Prostate gland (tissue), 2 donors: ENCODE measurements at places on chromosomes 13 and 19. TPM values are rescaled to one million over a fixed set of nuclear protein-coding genes. Genes with fewer than 3 reads are reported as not detected.

The EID2B gene
- total RNA-seq: 4.5 TPM

- H3K36me3 ChIP-seq: no peaks in the 10 kb centered on the region
- no peak overlapping the region for H3K27ac ChIP-seq
- no peak for DNase-seq
- no peaks in the 10 kb centered on the region for H3K4me1 ChIP-seq
Measured at GRCh38 chr13:59744747-59745391, 418.9 kb downstream of the DIAPH3 start.

GRCh38 chr19:11046605-11047354 lies 42.5 kb upstream of the LDLR start:
- H3K27ac ChIP-seq: no peak overlapping the region
- no peaks in the 10 kb centered on the region for H3K36me3 ChIP-seq
- no peak overlapping the region for H3K4me3 ChIP-seq
- H3K27me3 ChIP-seq: no peaks in the 10 kb centered on the region
- no peak for DNase-seq

The SOHLH2 gene
- 2.3 TPM for total RNA-seq

- DNase-seq: no peak
- H3K36me3 ChIP-seq: no peaks in the 10 kb centered on the region
- H3K4me1 ChIP-seq: no peaks in the 10 kb centered on the region
- H3K27me3 ChIP-seq: no peaks in the 10 kb centered on the region
- H3K27ac ChIP-seq: no peak overlapping the region
Measured at GRCh38 chr13:99378985-99379733, 72.0 kb upstream of the GPR183 start.

GRCh38 chr19:31583148-31583547 lies 233.9 kb upstream of the TSHZ3 start:
- no peaks in the 10 kb centered on the region for H3K36me3 ChIP-seq
- no peaks in the 10 kb centered on the region for H3K4me1 ChIP-seq
- no peaks in the 10 kb centered on the region for H3K27me3 ChIP-seq
- no peak overlapping the region for H3K4me3 ChIP-seq
- no peak overlapping the region for H3K27ac ChIP-seq
- no peak for DNase-seq

The CYP4F2 gene
- total RNA-seq: 16.4 TPM

GRCh38 chr19:32404933-32405430 lies 588 bp upstream of the DPY19L3 start:
- no peaks in the 10 kb centered on the region for H3K27me3 ChIP-seq
- DNase-seq: peak; percentile 36
- no peaks in the 10 kb centered on the region for H3K36me3 ChIP-seq
- H3K4me1 ChIP-seq: peaks cover 5% of the 10 kb centered on the region

GRCh38 chr19:52224211-52224610 lies 34.4 kb downstream of the PPP2R1A start:
- H3K4me1 ChIP-seq: no peaks in the 10 kb centered on the region
- H3K36me3 ChIP-seq: peaks cover 46% of the 10 kb centered on the region
- no peak overlapping the region for H3K4me3 ChIP-seq
- H3K27ac ChIP-seq: no peak overlapping the region
- no peak for DNase-seq
- no peaks in the 10 kb centered on the region for H3K27me3 ChIP-seq

GRCh38 chr13:99648927-99649326 lies 147.7 kb downstream of the TM9SF2 start:
- H3K27me3 ChIP-seq: no peaks in the 10 kb centered on the region
- no peak overlapping the region for H3K27ac ChIP-seq
- no peaks in the 10 kb centered on the region for H3K36me3 ChIP-seq

GRCh38 chr13:78993792-78994191 lies 334.8 kb upstream of the OBI1 start:
- no peak overlapping the region for H3K27ac ChIP-seq
- no peaks in the 10 kb centered on the region for H3K36me3 ChIP-seq
- H3K27me3 ChIP-seq: no peaks in the 10 kb centered on the region
- no peak overlapping the region for H3K4me3 ChIP-seq

The PDE4C gene
- 1.6 TPM for total RNA-seq

- H3K4me1 ChIP-seq: no peaks in the 10 kb centered on the region
- no peaks in the 10 kb centered on the region for H3K27me3 ChIP-seq
- H3K4me3 ChIP-seq: no peak within 1 kb of the TSS
- DNase-seq: no peak
Measured at GRCh38 chr19:48746738-48747575, at the start of gene IZUMO1. Gene IZUMO1, minus strand, starts transcription at chr19:48746909. Its CDS starts 1,050 bp downstream, at chr19:48745859.

The CGB3 gene
- not detected for total RNA-seq

DNA sequence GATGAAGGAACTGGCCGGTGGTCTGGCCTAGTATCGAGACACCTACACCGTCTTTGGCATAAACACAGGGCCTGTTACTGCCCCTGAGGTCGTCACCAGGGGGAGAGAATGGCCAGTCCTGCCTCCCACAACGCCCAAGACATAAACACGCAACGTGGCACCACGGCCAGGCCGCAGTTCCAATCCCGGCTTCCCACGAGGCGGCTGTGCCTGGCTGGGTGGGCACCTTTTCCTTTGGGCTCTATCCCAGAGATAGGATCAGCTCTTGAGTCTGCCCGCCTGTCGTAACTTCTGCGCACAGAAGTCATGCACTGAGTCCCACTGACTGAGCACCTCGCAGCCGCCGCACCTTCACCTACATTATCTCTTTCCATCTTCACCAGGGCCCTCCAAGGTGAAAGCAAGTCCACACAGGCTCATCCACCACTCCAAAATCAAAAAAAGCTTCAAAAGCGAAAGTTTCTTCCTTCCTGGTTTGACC lies 1.1 kb downstream of the MIER2 start:
- H3K27ac ChIP-seq: peak overlapping the region; percentile 69
- no peaks in the 10 kb centered on the region for H3K36me3 ChIP-seq
- H3K4me3 ChIP-seq: peak overlapping the region; percentile 96
- no peak for DNase-seq

DNA sequence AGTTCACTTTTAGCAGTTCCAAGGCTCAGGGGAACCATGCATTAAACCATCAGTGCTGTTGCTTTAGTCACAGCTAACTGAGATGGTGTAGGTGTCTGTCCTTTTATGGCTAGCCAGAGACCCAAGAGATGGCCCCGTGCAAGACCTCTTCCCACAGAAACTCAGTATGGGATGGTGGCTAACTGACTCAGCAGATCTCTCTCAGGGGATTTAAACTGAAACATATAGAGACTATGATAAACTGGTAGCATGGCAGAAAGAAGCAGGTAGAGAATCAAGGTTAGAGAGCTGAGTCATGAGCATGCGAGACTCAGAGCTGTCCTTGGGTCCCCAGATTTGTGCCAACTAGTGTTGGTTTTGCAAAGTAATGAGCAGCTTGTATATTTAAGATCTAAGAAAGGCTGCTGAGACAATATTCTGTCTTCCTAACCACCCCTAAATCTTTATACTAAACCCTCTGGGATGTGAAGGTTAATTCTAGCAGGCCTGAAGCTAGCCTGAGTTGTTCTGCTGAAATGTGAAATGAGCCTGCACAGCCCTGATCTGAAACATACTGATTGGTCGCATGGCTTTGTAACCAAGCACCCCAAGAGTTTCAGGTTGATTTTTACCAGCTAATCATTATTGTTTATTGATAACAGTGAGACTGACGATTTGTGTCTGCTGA lies 6.5 kb upstream of the SCEL start:
- H3K27ac ChIP-seq: no peak overlapping the region
- no peaks in the 10 kb centered on the region for H3K27me3 ChIP-seq
- H3K4me3 ChIP-seq: no peak overlapping the region
- no peaks in the 10 kb centered on the region for H3K36me3 ChIP-seq

DNA sequence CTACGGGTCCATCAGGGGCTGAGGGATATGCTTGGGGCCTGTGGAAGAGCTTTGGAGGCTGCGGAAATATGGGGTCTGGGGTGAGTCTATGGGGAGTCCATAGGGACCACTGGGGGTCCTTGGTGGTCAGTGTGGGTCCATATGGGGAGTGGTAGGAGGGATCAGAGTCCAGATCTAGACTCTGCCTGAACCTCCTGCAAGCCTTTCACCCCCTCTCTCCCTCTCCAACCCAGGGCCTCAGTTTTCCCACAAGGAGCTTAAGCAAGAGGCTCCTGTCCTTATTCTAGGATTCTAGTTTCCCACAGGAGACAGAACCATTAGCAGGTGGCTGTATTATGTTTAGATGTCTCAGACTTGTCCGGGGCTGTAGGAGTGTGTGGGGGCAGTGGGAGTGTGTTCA lies 161.9 kb upstream of the TSHZ3 start:
- H3K27me3 ChIP-seq: no peaks in the 10 kb centered on the region
- no peak overlapping the region for H3K27ac ChIP-seq
- DNase-seq: no peak

GRCh38 chr13:25932365-25932764 lies 119.5 kb downstream of the SHISA2 start:
- no peaks in the 10 kb centered on the region for H3K4me1 ChIP-seq
- H3K27me3 ChIP-seq: no peaks in the 10 kb centered on the region
- H3K4me3 ChIP-seq: no peak overlapping the region
- H3K27ac ChIP-seq: no peak overlapping the region
- no peak for DNase-seq
- H3K36me3 ChIP-seq: no peaks in the 10 kb centered on the region

DNA sequence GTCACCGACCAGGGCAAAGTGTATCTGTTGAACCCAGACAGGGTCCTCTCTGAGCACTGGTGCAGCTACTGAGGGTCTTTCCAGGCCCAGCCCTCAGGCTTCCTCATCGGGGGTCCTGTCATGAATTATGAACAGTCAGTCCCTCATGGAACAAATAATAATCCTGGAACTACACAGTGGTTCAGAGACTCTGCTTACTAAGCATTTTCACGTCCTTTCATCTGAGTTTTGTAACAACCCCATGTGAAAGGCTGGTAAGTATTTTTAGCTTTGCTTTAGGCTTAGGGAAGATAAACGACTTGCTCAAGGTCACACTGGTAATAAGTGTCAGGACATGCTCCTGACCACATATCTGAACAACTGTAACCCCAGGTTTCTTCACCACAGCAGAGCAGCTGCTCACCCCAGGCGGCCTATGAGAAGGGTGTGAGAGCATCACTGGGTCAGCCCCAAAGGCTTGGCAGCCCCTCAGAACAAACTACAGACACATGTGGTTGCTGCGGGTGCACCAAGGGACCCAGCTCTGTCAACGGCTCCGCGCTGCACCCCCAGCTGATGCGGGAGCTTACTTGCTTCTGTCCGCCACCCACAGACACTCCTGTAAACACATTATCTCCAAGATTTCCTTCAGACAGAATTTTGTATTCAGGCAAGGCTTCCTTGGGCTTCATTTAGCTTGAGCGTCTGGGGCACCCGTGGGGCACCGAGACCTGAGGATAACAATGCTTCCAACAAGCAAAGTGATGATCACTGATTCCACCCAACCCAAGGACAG lies 19.4 kb upstream of the GSX1 start:
- DNase-seq: no peak
- H3K27me3 ChIP-seq: peaks cover 5% of the 10 kb centered on the region
- no peak overlapping the region for H3K27ac ChIP-seq
- no peak overlapping the region for H3K4me3 ChIP-seq

- no peaks in the 10 kb centered on the region for H3K36me3 ChIP-seq
- DNase-seq: no peak
Measured at GRCh38 chr13:56009418-56009817, 1131.3 kb upstream of the PRR20A start.

DNA sequence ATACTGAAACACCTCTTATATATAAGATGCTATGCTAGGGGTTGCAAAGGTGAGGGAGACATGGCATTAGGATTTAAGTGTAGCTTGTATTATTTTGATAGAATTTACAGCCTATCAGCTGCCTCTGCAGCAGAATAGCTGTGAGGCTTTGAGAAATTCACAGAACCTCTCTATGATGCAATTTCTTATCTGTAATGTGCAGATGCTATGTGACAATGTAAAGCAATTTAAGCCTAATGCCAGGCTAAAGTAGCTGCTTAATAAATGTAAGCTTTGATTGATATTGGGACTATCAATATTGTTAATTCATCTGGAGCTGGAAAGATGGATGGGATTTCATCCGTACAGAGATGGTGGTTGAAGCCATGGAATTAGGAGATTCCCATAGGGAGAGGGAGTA lies 1.6 kb downstream of the ADGRE3 start:
- no peak overlapping the region for H3K27ac ChIP-seq
- no peaks in the 10 kb centered on the region for H3K4me1 ChIP-seq
- no peak overlapping the region for H3K4me3 ChIP-seq

DNA sequence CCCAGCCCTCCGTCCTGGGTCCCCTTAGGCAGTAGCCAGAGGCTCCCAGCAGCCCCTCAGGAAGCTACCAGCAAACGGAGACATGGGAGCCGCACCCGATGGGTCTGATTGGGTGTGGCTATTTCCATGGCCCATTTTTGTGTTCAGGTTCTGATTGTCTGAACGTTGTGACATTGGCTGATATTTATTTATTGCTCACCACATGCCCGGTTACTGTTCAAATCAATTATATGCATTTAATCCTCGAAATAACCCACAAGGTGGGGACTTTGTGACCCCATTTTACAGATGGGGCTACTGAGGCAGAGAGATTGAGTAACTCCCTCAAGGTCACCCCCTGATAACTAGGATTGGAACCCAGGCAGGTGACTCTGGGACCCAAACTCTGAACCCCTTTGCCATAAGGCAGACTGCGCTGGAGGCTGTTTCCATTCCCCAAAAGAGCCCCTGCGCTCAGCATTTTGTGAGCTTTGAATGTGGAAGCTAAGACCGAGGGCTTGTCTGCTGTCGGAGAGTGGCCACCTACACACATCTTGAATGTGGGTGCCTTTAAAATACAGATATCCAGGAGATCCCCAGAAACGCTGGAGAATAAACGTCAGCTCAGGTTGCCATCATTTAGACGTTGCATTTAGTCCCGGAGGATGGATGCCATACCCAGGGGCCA lies 13.6 kb upstream of the MCF2L start:
- DNase-seq: no peak
- H3K4me1 ChIP-seq: no peaks in the 10 kb centered on the region
- H3K36me3 ChIP-seq: no peaks in the 10 kb centered on the region
- no peak overlapping the region for H3K27ac ChIP-seq
